T-helper 9 cell (primary cell): ENCODE measurements at places on chromosomes 3 and 15.

- no peak for DNase-seq
Observed at GRCh38 chr3:106033654-106034053, 164.8 kb upstream of the CBLB start.

DNA sequence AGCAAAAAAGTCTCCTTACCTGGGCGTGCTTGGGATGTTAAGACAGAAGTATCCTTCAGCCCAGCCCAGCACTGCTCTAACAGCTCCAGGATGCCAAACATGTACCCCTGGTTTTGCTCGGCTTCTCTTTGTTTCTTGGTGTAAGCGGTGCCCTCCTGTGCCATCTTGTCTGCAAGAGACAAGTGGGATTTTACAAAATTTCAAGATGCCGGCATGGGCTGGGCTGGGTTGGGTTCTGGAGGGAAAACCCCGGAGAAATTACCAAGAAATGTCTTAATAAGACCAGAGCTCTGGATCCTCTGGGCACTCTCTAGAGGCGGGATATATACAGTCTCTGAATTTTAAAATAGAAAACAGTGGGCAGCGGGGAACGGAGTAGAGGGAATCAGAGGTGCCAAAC, 4.6 kb upstream of the SOX14 start:
- DNase-seq = no peak

GRCh38 chr3:175287361-175287963, 428.3 kb downstream of the NAALADL2 start:
- no peak for DNase-seq

GRCh38 chr3:124277144-124277890, 285.4 kb upstream of the ROPN1 start:
- DNase-seq = no peak

DNA sequence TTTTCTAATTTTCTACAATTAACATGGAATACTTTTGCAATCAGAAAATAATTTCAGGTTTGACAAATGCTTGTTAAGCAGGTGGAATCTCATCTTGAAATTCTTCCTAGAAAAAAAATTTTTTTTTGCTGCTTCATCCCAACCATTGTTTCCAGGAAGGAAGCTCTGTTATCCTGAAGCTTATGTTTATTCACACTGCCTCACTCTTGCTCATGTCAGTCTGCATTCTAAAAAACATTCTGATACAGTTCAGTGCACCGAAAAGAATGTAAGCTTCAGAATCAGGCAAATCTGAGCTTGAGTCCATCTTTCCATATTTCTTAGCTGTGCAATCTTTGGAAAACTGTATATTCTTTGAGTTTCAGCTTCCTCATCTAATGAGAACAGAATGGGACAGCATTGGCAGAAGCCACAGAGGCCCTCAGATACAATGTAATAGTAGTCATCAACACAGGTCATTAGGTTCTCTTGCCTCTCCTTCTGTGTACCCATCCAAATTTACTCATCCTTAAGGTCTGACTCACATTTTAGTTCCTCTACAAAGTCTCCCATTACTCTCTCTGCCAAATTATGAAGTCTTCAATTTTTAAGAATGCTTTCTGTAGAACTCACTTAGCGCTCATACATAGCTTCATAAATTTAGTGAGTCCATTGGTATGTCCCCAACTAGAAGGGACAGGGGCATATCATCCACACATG, 881.8 kb upstream of the NR2F2 start:
- no peak for DNase-seq

- DNase-seq = no peak
Observed at GRCh38 chr3:197420115-197420514, 121.7 kb upstream of the DLG1 start.

GRCh38 chr3:54240-54639, 142.3 kb upstream of the CHL1 start:
- DNase-seq = no peak

DNA sequence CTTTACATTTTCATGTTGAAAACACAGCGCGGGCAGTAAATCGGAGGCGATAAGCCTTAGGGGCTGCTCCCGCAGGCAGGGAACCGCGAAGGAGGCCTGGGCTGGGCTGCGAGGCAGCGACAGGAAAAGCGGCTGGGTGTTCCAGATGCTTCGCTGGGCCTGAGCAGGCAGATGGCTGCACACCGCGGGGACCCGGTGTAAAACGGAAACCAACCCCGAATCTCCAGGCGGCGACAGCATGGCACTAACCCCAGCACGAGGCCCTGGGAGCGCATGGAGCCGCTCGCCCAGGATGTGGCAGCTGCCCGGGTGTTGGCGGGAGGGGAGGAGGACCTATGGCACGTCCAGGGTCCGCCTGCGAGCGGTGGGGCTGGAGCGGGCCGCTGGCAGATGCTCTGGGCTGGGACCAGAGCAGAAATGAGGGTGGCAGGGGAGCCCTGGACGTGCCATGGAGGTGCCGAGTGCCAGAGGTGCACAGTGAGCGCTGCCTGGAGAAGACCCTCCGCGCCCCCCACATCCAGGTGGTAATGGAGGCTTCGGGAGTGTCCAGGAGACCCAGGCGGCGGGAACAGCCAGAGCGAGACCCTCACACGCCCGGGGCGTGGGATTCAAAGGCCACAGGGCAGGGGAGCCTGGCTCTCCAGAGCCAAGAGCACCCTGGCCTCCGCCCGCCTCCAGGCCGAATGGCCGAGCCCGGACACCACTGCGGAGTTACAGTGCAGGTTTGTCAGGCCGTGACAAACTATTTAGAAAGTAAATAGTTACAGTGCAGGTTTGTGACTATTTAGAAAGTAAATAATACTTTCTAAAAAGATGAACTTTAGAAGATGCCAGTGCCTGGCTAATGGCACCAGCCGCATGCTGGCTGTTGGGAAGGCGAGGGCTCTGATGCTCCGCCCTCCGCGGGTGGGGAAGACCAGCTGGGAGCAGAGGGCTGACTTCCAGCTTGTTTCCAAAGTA, 293.6 kb downstream of the OCA2 start:
- no peak for DNase-seq

DNA sequence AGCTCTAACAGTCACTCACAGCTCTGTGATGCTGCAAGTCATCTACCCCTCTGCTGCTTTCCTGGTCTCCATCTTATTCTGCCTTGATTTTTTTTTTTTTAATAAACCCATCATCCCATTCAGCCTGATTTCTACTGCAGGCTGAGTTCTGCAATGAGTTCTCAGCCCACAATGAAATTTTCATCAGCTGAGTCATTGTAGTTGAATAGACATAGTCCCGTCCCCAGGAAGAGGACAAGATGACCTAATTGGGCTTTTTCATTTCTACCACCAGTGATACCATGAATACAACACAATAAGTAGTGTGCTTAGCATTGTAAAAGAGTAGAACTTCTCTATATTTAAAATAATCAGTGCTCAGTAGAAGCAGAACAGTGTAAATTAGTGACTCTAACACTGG, 59.3 kb downstream of the C3orf85 start:
- DNase-seq = no peak

DNA sequence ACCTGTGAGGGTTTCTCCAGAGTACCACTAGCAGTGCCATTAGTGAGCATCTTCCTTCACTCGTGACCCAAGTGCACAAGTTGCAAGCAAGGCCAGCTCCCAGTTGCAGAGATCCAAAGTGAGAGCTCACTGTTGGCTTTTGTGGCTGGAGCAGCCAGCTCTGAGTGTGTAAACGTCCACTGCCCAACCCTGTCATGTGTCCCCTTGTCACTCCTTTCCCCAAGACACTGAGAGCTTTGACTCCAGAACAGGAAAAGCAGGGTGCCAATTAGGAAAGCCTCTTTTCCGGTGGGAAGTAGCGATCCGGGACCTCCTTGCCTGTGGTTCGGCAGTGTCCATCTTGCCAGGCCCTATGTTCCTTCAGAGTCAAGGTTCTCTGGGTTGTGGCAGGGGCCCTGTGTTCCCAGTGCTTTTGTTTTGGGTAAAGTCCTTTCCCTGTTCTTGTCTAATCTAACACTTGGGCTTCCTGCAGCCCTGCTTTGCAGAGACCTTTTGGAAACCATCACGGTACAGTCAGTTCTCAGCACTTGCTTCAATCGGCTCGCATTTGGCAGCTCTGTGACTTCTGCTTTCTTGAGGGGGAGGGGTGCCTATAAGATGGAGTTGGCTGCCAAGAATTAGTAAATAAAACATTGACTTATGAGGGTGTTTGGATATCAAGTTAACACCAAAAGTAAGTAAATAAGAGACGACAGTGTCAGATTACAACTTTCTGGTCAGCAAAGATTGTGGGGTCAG, 90.5 kb downstream of the DNASE1L3 start:
- DNase-seq = no peak

- no peak for DNase-seq
Observed at GRCh38 chr3:14323401-14324223, 78.8 kb upstream of the SLC6A6 start.

- DNase-seq = no peak
Observed at GRCh38 chr3:107514453-107514852, 8.3 kb upstream of the BBX start.

DNA sequence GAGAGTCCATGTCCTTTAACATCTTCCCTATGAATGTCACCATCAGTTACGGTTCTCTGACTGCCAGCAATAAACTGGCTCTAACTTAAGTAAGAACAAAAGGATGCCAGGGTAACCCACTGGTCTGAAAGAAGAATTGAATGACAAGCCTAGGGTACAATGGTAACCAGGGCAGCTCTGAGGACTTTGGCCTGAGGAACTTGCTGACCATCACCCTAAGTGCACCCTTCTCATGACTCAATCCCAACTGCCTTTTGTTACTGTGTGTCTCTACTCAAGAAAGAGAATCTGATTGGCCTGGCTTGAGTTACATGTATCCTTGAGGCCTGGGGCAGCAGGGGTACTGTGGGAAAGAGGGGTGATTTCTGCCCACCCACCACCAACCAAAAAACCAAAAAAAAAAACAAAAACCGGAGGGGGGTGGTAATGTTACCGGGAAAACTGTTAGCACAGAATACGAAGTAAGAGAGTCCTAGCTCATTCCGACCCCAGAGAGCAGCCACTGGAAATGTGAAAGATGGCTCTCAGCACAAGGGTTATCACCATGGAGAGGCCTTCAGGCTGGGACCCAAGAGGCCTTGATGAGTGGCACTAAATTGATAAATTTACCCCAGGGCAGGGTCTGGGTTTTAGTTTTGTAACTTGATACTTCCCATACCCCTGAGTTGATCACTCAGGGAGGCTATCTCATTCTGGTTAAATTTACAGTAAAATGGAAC, 9.3 kb upstream of the SLC28A1 start:
- no peak for DNase-seq

GRCh38 chr3:186882150-186882524, 39.6 kb downstream of the ADIPOQ start:
- DNase-seq = no peak

DNA sequence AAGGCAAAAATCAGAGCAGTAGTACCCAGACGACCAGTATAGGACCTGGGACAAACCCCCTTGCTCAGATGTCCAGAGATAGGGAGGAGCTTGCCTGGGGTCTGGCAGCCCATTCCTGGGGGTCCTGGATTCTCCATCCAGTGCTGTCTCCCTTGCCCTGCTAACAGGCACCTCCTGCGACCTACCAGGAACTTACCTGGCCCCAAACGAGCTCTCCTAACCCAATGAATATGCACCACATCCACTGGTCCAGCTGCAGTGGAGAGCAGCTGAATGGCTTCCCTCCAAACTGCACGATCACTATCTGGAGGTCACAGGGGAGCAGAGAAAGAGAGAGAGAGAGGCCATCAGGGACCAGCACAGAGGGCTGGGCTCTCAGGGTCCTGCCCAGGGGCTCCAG, 19.1 kb upstream of the SEC13 start:
- DNase-seq = no peak

- no peak for DNase-seq
Observed at GRCh38 chr3:51712511-51712931, 5.7 kb downstream of the GRM2 start.

DNA sequence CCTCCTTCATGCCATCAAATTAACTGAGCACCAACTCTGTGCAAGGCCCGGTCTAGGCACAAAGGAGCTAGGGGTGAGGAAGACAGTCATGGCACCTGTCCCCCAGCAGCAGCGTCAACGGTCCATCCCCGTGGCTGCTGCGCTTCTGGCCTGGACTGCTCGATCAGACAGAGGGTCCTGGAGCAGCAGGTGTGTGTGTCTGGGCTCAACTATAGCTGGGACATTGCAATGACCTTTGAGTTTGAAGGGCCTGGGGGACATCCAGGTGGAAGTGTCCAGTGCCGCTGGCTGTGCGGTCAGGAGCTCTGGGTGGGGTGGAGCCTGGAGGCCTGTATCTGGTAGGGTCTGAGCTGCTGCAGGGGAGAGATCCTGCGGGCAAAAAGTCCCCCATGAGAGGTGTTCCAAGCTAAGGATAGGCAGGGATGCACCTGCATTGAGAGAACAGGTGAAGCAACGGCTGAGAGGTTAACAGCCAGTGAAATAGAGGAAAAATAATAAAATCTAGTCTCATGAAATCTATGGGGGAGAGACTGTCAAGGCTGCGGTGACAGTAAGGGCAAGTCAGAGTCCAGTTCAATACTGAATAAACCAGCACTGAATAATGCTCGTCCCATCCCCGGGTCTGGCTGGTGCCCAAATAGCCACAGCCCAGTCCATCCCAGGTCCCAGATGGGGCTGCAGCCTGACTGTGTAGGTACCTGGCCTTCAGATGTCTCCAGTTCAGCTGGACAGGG, 25.4 kb upstream of the SLC41A3 start:
- no peak for DNase-seq

DNA sequence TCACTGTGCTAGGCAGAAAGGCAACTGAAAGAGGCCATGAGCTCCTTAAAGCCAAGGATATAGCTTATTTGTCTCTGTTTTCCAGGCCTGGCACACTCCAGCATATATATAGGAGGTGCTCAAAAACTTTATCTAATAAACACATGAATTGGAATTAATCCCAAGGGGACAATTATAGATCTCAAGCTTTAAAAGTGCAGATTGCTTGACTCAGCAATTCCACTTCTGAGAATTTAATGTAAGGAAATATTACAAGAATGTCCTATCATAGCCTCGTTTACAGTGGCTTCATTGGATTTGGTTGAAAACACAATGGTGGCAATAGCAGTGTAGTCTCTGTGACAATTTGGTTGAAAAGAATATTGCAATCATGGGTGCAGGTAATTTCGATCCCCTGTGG, 267.3 kb downstream of the SHQ1 start:
- no peak for DNase-seq

DNA sequence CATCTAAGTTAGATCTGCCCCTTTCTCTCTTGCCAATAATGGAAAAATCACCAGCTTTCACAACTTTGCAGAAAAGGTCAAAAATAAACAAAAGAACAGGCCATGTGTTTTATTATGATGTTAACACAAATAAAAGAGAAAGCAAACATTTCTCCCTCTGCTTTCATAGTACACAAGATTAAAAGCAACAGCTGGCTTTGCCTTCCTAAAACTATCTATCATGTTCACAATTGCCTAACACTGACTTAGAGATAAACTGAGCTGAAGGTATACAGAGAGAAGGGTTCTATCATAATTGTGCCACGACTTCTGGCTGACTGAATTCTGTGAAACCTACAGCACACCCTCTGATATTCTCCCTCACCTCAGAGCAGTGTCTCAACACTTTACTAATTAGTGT, 29.4 kb downstream of the AADAC start:
- no peak for DNase-seq

DNA sequence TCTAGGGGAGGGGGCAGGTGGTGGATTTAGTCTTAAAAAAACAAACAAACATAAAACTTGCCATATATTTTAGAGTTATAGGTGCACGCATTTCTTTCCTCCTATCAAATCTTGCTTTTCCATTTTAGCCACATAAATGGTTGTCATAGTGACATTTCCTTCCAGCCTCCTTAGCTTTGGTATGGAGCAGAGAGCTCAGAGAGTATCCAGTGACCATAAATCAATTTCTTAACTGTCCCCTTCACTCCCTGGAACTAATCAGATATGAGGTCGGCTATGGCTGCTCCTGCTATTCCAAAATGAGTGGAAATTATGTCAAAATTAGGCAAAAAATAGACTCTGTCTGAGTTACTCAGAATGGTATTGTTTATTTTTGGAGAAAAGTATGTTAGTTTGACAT, 164.5 kb downstream of the EBLN2 start:
- DNase-seq = no peak
